ENCODE measurements at places on chromosomes 2 and 18.

DNA sequence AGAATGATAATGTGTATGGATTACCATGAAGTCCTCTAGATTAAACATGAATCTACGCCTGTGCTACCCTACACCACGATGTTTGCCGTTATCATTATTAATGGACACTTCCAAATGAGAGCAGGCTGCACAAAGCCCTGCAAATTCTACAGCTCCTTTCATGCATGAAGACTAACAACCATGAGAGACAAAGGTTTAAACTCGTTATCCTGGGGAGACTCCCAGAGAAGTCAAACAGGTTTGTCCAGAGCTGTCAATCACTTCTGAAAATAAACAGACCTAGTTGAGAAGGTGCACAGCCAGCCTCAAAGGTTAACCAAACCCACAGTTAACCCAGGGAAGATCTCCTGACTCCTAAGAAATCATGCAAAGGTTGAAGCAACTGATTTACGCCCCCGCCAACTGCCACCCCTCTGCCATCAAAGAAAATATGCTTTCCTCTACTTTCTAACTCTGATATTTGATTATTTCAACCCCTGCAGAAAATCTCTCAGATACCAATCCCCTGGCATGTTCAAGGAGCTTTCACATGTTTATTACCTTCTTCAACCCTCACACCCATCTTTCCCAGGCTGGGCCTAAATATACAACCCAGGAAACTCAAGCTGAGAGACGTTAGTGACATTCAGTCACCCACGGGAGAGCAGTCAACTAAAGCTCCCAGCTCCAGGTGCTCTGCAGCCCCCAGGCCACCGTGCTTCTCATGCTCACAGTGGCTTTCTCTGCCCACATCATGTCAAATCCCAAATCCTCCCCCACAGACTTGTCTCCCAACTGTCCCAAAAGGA lies 35.9 kb downstream of the MYO5B start:
- DNase-seq = no peak

DNA sequence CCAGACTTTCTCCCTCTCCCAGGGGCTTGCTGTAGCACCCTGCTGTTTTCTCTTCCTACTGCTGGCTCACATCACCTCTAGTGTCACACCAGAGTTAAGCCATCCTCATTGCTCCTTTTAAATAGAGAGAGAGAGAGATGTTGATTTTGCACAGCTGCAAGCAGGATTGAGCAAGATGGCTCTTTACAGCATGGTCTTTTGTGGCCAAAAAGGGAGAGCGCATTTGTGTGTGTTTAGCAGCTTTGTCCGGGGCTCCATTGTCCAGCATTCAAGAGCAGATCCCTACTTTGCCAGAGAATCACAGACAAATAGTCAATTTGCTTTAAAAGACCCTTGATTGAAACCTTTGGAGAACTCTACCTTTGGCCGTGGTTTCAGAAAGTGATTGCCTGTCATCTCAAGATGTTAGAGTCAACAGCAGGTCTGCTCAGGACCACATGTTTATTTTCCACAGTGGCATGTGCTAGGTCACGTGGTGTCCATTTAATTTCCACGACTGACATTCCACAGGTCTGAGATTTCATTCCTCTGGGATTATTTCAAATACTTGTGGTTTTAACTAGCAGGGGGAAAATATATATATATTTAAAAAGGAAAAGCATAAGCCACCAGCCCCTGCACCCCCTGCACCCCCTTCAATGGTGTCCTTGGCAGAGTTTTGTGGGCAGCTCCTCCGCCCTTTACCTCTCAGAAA lies 359.9 kb upstream of the SLC14A2 start:
- no peak for DNase-seq

GRCh38 chr2:58803192-58803591 lies 562.1 kb upstream of the FANCL start:
- DNase-seq = no peak

DNA sequence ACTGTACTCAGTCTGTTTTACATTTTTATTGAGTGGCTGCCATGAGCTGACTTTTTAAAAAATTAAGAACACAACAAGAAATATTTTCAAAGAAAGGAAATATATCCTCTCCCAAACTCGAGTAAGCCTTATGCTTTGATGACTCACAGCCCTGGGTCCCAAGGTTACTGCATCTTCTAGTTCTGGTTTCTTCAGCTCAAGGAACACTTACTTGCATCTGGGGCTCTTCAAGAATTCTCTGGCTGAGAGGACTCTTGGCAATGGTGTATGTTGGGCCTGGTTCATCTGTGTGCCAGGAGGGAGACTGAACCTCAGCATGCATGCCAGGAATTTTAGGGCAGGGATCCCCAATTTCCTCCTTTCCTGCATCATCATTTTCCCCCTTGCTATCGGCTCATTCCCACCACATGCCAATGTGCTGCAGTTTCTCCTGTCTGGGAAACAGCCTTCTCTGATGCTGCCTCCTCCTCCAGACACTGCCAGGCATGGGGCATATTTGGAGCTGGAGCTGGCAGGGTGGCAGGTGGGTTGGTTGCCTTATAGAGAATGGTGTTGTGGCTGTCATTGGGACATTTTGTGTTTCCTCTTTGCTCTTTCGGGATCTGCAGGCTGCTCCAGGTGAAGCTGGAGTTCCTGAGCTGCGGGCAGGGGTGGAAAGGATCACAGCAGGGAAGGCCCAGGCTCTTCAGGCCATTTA lies 192.2 kb upstream of the HS6ST1 start:
- DNase-seq = no peak

GRCh38 chr18:13375302-13376255 lies 157.0 kb downstream of the LDLRAD4 start:
- DNase-seq = peak; percentile 72

- DNase-seq = no peak
These were observed 141.2 kb downstream of the CABLES1 start for GRCh38 chr18:23276451-23276850.

DNA sequence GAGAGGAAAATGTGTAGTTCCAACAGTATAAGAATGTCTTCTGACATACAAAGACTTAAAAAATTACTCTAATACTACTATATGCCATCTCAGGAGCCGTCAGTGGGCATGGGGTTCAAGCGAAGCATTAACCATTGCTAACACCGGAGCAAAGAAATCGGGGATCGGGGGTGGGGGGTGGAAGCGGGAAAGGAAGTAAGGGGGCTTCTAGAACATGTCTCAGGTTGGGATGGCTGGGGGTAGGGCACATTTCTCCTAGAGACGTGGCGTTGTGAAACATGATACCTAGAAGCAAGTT lies 702 bp downstream of the LMAN1 start:
- peak; percentile 7 for DNase-seq

DNA sequence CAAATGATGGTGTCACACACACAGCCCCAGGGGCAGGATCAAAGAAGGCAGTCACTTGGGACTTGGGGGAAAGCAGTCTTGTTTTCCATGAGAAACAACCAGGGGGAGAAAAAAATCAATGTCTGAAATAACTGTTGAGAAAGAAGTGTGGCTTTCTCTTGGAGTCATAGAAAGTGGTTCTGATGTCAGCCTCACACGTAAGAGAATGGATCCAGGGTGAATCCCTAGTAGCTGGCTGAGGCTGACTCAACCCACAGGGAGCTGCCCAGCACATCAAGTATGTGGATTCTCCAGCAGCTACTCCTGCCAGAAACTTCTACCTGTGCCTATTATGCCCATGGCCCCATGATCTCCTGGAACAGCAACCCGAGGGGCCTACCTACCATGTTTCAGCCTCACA lies 33.6 kb upstream of the ZBTB7C start:
- DNase-seq = no peak

DNA sequence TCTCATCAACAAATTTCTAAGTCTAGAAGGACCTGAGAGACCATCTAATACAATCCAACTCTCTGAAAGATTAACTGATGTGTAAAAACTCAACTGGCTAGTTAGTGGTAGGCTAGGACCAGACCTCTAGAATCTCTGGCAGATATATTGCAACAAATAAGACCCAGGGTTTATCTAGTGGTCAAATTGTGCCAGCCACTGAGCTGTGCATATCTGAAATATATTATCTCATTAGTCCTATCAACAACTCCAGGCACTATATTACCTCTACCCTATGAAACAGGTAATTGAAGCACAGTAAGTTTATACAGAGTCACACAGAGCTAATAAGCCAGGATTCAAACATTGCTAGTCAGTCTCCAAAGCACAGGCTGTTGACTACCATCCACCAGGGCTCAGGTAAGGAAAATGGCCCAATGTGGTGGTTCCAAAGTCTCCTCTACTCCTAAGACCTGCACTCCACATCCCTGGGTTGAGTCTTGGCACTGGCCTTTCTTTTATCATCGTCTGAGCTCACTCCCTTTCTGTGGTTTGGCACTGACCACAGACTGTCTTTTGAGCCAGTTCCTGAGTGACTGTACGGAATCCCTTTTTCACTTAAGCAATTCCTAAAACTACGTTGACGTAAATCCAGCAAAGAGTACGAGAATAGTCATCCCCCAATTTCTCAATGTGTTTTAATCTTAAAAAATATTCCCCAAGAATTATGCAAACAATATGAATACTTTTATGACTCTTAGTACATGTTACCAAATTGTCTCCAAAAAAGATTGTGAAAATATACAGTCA lies 11.9 kb upstream of the PID1 start:
- no peak for DNase-seq

DNA sequence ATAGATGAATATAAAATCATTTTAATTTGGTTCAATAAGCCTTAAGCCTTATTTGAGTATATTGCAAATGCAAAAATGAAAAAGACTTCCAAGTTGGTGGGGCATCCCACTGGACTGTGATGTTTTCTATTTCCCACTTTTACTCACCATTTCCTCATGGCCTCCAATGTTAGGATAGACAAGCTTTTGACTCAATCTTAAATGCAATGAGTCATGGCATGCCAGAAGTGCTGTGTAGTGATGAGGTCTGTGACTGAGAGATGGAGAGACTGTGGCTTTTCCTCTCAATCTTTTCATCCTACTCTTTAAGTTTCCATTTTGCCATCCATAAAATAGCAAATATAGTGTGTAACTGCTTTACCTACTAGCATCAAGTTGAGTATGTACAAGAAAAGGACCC lies 1401.2 kb upstream of the CELF4 start:
- DNase-seq = no peak

DNA sequence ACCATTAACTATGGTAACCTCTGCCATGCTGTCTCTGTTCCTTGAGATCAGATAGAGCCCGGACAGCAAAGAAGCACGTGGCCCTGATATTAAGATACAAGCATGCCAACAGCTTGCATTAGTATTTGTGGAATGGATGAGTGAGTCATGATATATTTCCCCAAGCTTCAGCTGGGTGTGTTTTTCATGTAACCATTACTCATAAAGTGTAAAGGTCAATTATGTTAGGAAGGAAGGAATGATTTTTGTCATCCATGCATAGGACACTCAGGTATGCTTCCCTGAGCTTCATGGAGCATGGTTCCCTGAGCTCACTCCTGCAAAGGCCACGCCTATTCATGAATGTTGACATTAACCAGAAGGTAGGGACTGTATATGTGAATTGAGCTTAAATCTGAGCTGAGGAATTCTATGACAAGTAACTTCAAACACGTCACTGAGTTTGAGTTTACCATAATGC lies 74.6 kb downstream of the ARL4C start:
- no peak for DNase-seq

GRCh38 chr2:215904101-215904500 lies 109.2 kb downstream of the MREG start:
- DNase-seq = no peak

GRCh38 chr18:45962866-45963265 lies 4.3 kb downstream of the EPG5 start:
- no peak for DNase-seq

- no peak for DNase-seq
These were observed 264.9 kb upstream of the CCDC68 start for GRCh38 chr18:55224086-55224625.

DNA sequence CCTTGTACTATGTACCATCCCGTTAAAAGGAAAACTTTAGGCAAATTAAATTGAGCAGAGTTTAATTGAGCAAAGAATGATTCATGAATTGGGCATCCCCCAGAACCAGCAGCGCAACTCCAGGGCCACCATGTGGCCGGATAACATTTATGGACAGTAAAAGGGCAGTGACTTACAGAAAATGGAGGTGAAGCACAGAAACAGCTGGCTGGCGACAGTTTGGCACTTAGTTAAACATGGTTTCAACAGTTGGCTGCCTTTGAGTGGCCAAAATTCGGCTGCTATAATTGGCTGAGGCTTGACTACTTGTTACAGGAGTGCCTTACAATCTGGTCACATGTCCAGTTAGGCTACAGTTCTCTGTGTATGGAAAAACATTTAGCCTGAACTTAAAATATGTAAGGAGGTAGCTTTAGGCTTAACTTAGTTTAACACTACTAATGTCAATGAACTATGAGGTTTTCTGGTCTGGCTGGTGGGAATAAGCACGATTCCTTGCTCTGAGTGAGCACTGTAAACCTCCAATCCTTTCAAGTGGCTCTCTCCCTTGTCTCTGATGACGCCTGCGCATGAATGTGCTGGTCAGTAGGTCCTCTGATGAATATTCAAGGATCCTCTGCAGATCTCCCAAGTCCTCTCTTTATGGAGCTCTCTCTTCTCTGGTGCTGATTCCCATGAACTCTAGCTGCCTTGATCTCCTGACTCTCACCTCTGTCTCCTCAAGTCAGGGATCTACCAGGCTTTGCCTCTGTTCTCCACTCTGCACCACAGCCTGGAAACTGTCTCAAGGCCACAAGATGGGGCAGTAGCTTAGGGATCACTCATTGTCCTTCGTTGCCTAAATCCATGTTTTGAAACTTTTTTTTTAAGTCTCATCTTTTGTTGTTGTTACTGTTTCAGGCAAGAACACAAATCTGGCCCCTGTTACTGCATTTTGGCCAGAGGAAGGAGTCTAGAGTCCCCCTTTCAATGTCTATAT lies 24.4 kb upstream of the RAB31 start:
- DNase-seq = no peak

DNA sequence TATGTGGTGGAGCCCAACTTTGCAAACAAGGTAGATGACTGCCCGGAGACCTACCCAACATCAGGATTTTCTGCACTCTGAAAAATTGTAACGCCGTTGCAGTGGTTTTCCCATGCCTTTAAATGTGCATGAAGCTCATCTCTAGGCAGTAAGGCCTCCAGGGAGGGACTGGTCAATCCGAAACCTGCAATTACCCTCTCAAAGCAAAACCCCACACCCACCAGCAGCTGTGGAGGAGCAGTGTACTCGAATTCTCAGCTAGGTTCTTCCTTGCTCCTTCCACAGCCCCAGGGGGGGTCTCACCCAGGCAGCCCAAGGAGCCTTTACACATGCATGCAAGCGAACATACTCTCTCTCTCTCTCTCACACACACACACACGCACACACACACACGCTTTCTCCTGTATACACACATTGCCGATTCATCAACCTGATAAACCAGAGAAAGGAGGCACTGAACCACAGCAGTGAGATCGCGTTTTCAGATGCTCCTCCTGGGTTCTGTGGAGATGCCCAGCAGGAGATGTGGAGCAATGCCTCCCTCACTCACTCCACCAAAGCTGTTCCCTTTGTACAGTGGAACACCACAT lies 109.2 kb downstream of the VIT start:
- no peak for DNase-seq

- no peak for DNase-seq
These were observed 13.8 kb downstream of the BABAM2 start for GRCh38 chr2:27904405-27904665.

- no peak for DNase-seq
These were observed 125.7 kb downstream of the RBMS1 start for GRCh38 chr2:160367887-160368286.

- no peak for DNase-seq
These were observed 61.3 kb upstream of the RNU4ATAC start for GRCh38 chr2:121469356-121469755.
